ENCODE measurements at places on chromosomes 7 and 10.

- DNase-seq: no peak
These were observed 36.7 kb downstream of the GNG11 start for GRCh38 chr7:93958216-93958615.

- DNase-seq: no peak
These were observed 5.7 kb downstream of the GRID2IP start for GRCh38 chr7:6545398-6546126.

DNA sequence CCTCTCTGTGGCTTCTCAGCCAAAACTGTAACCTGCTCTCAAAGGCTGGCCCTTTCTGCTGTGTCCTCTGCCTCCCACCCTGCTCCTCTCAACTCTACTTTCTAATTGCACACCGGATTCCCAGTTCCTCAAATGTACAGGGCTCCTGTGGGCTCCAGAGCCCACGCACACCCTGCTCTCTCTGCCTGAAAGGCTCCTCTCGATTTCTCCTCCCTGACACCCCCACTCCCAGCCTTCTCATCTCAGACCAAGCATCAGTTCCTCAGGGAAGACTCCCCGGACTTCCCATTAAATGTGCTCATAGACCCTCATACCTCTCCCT lies 111.7 kb upstream of the STEAP1B start:
- no peak for DNase-seq

- DNase-seq: no peak
These were observed 33.3 kb upstream of the EBLN1 start for GRCh38 chr10:22250897-22251660.

DNA sequence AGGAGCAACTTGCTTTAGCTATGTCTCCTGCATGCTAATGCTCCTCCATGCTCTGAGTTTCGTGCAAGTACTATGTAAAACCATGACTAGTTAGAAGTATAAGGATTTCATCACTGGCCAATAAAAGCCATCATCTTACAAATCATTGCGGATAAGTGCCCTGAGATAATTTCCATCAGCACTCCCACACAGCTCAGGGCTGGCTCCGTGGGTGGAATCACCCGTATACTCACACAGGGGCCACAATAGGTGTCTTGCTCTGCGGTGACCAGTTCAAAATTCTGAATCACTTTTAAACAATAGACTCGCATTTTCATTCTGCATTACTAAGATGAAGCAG lies 227.4 kb downstream of the PARD3 start:
- DNase-seq: no peak

DNA sequence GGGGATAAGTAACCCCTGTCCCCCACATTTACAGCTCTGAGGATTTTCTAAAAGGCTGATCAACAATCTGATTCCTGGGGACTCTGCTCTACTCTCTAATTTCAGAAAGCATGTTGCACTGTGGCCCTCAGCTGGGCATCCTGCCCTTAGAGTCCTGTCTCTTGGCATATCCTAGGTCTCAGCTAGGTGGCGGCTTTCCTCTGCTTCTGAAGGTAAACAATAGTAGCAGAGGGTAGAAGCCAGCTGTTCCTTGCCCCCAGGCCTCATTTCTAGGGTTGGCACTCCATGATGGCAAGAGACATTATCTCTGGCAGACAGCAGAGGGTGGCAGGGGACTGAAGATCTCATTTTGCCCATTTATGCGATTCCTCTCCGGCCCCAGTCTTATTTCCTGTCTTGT lies 77.0 kb downstream of the ADCYAP1R1 start:
- DNase-seq: no peak

GRCh38 chr7:55180963-55181542 lies 162.2 kb downstream of the EGFR start:
- DNase-seq: no peak

GRCh38 chr10:97479939-97480338 lies 18.3 kb downstream of the MMS19 start:
- no peak for DNase-seq

All from epithelial cell of prostate (primary cell).